Dermis lymphatic vessel endothelial cell (primary cell): ENCODE measurements at places on chromosomes 13 and 19. TPM values are rescaled to one million over a fixed set of nuclear protein-coding genes. Genes with fewer than 3 reads are reported as not detected.

The SAE1 gene
- 118 and 142 TPM in 2 replicates for total RNA-seq

The DUS3L gene
- total RNA-seq, result 20.8 and 27.1 TPM in 2 replicates

The IGFL2 gene
- total RNA-seq, result not detected in 2 replicates

The GNG8 gene
- not detected in 2 replicates for total RNA-seq

The PLIN4 gene
- total RNA-seq, result 1.1 and 1.5 TPM in 2 replicates

The GPR183 gene
- total RNA-seq, result 3.6 and 6.7 TPM in 2 replicates

The TJP3 gene
- under 0.01 TPM in 2 replicates for total RNA-seq

The CNFN gene
- total RNA-seq, result not detected in 2 replicates

The PEX11G gene
- total RNA-seq, result 1.5 TPM in 2 replicates

The SCAMP4 gene
- 20.4 and 21.9 TPM in 2 replicates for total RNA-seq

The PLD3 gene
- total RNA-seq, result 123 and 175 TPM in 2 replicates

The PODNL1 gene
- total RNA-seq, result not detected in 2 replicates

The DCLK1 gene
- total RNA-seq, result 6.6 and 12.7 TPM in 2 replicates

The NTF4 gene
- not detected in 2 replicates for total RNA-seq

The GJB6 gene
- not detected in 2 replicates for total RNA-seq

The C1QTNF9B gene
- not detected in 2 replicates for total RNA-seq
